ENCODE measurements at places on chromosomes 1 and 21.

- no peak for DNase-seq
Measured at GRCh38 chr1:50425376-50426107, 2.3 kb upstream of the DMRTA2 start.

DNA sequence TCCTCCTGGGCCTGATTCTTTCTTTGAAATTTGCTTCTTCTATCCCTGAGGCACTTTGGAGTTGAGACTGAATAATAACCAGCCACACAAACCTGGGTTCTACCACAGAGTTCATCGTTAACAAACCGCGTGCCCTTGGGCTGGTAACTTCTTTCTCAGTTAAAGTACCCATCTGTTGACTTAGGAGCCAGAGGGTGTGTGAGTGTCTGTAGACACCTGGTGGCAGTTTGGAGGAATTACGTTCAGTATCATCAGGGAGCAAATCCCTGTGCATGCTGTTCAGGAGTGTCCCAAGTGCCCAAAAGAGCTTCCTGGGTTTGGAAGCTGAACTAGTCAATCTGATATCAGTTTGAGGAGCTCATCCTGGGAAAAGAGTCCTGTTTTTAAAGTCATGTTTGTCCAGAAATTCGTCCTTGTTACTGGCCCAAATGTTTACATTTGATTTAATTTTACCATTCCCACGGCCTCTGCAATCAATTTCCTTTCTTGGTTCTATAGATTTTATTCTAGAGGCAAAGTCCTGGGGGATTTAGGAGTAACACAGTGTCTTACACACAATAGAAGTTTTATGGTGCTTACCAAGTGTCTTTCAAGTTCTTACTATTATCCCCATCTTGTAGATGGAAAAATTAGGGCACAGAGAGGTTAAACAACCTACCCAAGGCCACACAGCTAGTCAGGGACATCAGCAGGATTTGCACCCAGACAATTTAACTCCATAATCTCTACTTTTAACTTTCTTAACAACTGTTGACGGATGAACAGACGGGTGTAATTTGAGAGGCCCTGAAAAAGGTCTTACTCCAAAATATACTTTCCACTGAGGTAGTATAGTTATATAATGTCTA lies 26.7 kb upstream of the RPTN start:
- DNase-seq = no peak

- no peak for DNase-seq
Measured at GRCh38 chr1:29638281-29638680, 402.0 kb downstream of the PTPRU start.

DNA sequence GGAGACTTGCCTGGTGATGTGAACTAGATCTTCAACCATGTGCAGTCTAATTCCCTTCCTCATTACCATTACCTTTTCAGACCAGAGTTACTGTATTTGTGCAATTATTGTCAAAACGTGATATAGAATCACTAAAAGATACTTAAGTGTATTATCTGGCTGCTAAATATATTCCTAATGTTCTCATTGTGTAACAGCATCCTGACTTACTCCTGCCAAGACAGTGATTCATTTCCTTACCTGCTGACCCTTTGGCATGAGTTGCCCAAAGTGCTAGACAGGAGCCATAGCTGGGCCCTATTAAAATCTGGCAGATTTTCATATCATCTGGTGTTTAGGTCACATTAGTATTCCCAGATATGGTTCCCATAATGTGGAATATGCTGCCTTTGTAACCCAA lies 598.3 kb upstream of the CAMK1G start:
- DNase-seq = no peak

GRCh38 chr1:86758570-86758969 lies 54.2 kb downstream of the SH3GLB1 start:
- DNase-seq = no peak

- DNase-seq = no peak
Measured at GRCh38 chr1:7265771-7266371, 480.6 kb downstream of the CAMTA1 start.

DNA sequence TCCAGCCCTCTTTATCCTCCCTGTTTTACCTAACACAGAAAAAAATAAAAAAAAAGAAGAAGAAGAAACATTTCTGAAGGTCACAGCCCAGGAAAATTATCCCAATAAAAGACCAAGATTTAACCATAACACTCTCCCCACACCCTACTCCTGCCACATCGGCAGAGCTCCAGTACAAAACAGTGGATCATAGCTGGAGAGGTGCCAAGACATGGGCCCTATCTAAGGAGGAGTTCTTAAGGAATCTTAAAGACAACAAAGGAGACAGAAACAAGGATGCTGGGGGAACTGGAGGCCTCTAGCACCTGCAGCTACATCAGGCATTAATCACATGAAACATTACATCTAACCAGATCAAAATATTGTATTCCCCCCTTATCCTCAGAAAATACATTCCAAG lies 432.8 kb downstream of the MATN1 start:
- DNase-seq = no peak

DNA sequence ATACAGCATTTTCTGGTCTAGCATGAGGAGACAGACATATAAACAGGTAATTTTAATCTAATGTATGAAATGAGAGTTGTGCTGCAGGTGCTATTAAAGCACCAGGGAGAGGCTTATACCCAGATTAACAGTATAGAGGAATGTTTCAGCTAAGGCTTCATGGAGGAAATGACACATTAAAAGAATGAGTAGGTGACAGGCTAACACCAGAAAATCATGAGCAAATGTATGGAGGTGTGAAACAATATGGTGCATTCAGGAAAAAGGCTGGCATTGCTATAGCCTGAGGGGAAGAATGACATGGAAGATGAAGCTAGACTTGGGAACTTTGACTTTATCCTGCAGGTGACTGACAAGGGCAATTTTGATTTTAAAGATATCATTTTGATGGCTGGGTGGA lies 7.0 kb downstream of the ARPC5 start:
- no peak for DNase-seq

DNA sequence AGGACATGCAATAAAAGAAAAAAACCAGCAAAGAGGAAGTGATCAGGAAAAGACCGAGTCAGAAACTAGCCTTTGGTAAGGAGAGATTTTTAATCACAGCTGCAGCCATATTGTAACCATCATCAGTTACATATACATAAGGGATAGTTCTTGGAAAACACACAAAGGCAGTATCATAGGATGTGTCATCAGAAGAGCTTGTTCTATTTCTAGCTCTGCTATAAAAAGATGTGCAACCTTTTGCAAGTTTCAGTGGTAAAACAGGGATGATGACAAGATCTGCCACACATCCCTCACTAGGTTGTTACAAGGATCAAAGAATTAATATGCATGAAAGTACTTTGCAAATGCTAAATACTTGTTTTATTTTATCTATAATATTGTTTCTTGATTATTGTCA lies 342.0 kb downstream of the VAV3 start:
- no peak for DNase-seq

DNA sequence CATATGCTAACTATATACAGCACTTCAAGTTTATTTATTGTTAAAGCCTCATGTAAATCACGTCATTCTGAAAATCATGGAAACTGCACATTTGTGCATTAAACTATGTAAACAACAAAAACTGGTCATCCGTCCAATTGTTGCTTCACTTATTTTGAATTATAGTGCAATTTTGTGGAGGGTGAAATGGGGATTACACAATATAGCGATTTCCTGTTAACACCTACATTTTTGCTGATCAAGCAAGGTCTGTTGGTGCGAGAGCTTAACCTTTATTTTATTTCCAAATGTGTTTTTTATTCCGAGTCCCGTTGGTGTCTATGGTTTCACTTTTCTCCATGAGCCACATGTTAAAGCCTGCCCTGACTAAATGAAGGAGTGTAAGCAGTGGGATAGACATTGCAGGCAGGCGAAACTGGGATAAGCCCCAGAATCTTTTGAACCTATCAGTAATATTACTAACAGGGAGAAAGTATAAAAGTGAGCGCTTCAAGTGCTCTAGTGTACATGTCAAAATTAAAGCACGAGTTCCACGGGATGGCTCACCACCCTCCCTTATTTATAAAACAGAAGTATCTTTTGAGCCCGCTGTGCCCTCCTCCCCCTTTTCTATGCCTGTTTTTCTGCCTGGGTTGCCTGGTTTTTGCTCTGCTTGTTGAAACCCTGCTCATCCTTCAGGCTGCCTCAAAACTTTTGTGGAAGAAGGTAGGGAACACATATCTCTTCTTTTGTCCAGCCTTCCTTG lies 120.7 kb downstream of the NFIA start:
- no peak for DNase-seq

GRCh38 chr1:206678490-206678889 lies 6.2 kb upstream of the MAPKAPK2 start:
- no peak for DNase-seq

DNA sequence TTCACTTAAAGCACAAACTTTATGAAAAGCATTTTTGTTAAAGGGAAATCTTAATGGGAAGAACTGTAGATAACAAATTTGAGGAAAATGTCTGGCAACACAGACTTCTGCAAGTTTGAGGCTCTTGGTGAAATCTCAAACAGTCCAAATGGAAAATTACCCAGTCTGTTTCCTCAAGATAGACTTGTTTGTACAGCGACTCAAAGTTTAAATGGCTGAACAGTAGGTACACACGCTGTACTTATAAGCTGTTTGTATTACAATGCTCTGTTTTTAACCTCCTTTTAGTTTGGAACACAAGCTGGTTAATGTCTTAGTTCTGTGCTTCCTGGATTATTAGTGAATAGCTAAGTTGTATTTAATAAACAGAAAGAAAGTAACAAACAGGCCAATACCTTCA lies 217.1 kb downstream of the NFIA start:
- no peak for DNase-seq

DNA sequence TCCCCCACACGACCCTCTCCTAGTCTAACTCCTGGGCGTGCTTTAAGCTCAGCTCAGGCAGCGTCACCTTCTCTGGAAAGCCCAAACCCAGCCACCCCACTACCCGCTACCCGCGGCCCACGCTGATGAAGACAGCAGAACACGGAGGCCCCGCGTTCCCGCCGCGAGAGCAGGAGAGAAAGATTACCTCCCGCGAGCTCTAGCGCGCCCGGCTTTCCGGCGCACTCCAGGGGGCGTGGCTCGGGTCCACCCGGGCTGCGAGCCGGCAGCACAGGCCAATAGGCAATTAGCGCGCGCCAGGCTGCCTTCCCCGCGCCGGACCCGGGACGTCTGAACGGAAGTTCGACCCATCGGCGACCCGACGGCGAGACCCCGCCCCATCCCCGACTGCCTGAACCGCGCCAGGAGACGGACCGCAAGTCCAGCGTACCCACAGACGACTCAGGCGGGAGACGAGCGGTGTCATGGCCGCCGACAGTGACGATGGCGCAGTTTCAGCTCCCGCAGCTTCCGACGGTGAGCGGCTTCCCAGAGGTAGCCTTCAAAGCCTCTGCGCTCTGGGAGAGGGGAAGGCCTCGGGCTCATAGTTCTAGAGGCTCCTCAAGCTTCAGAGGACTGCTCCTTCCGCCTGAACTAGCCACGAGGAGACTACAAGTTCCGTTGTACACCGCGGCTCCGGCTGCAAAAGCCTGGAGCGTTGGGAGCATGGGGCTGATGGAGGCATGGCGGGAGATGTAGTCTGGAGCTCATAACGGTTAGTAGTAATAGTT lies at the start of the genes MUTYH and TOE1:
MUTYH (minus strand) TSS at position 652 of the 770 bp plus-strand sequence. CDS start 5,935 bp downstream, outside the sequence.
TOE1 (plus strand) TSS at position 382 of the 770 bp plus-strand sequence; CDS start at position 465, 83 bp downstream.
- peak; percentile 98 for DNase-seq

- no peak for DNase-seq
Measured at GRCh38 chr1:240319998-240320397, 228.3 kb downstream of the FMN2 start.

GRCh38 chr1:40316595-40317393 lies at the start of gene COL9A2:
TSS of gene COL9A2 (minus strand) at chr1:40317286. CDS start at chr1:40317197, 89 bp downstream.
- peak; percentile 49 for DNase-seq

GRCh38 chr1:22024485-22025367 lies 23.3 kb downstream of the CELA3A start:
- DNase-seq = peak; percentile 64

DNA sequence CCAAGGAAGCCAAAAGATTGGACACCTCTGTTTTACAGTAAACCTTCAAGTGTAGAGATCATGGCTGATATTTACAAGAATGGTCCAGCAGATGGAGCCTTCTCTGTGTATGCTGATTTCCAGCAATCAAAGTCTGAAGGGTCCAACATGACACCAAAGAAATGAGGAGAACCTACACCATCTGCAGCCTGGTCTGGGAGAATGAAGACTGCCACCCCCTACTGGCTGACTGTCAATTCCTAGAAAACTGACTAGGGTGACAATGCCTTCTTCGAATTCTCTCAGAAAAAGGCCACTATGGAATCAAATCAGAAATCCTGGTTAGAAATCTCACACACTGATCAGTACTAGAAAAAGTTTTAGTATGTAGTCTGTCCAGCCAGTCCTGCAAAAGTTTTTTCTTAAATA lies 83.3 kb downstream of the CDC42BPA start:
- no peak for DNase-seq

- no peak for DNase-seq
Measured at GRCh38 chr1:24437631-24438396, 22.2 kb downstream of the NIPAL3 start.

GRCh38 chr1:29736582-29737188 lies 500.4 kb downstream of the PTPRU start:
- no peak for DNase-seq

GRCh38 chr1:174794861-174795260 lies 204.9 kb upstream of the CACYBP start:
- DNase-seq = no peak
